Activated naive CD4-positive, alpha-beta T cell treated with Interleukin-2 at 50 U/mL for 16 hours (primary cell): ENCODE measurements at places on chromosomes 11 and 22.

GRCh38 chr11:27209562-27210005, 153.4 kb downstream of the CCDC34 start:
- DNase-seq: no peak

DNA sequence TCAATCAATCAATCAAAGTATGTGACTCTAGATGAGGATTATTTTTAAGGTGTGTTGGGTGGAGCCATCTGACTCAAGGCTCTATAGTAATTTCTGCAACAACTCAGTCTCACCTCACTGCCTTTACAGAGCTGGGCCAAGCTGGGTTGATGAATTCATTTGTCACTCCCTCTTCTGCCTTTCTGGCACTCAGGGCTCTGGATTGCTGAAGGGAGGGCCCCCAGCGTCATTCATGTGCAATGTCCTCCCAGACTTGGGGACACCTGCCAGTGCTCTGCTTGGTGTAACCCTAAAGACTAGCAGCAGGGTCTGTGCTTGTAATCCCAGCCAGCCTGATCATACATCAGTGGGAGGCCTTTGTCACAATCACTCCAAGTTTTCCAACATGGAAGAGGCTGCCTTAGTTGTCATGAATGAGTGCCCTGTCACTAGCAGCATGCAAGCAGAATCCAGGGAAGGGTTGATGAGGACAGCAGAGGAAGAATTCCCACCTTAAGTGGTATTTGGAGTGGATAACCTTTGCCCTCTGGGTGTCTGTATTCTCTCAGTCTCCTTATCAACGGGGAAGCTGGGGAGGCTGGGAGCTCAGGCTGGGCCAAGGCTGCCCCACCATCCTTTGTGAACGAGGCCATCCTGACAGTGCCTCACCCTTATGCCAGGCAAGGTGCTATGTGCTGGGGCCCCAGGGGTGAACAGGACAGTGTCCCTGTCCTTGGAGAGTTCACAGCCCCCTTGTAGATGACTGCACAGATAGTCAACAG, 2.0 kb upstream of the TP53I11 start:
- DNase-seq: no peak

- DNase-seq: no peak
Observed at GRCh38 chr11:57453543-57454177, 6.7 kb upstream of the RTN4RL2 start.

GRCh38 chr11:66282468-66283455, 4.8 kb downstream of the CNIH2 start:
- DNase-seq: peak; percentile 98
